NCI-H1417 treated with DMSO at 0.1 percent for 48 hours (cell line): ENCODE measurements at places on chromosomes 13 and 19.

- no peak for DNase-seq
These were observed 57.9 kb upstream of the VSTM2B start for GRCh38 chr19:29467824-29468401.

- DNase-seq: no peak
These were observed 20.3 kb upstream of the FAM124A start for GRCh38 chr13:51201886-51202285.

DNA sequence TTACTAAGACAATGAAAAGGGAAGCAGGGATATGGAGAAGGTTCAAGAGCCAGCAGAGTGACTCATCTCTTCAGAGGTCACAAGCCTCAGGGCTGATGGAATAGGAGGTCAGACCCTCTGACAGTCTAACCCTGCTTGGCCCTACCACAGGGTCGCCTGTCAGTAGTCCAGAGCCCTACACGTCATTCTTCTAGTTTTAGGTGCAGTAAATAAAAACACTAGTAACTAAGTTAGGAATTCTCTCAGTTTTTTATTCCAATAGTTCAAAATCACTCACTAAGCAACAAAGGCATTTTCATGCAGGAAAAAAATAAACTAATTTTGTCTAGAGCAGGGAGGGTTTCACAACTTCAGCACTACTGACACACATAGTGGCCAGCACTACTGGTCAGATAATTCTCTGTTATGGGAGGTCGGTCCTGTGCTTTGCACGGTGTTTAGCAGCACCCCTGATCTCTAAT lies 27.2 kb downstream of the FOXO1 start:
- DNase-seq: no peak

DNA sequence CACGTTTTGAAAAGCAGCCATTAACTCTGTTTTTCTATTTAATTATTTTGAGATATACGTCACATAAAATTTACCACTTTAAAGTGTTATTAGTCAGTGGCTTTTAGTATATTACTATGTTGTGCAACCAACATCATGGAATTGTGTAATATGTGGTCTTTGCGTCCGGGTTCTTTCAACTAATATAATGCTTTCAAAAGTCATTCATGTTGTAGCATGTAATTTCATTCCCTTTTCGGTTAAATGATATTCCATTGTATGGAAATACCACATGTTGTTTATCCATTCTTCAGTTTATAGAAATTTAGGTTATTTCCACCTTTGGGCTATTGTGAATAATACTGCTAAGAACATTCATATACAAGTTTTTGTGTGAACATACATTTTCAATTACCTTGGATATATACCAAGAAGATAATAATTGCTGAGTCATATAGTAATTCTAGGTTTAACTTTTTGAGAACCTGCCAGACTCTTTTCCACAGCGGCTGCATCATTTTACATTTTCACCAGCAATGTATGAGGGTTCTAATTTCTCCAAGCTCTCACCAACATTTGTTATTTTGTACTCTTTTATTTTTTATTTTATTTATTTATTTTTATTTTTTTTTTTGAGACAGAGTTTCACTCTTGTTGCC lies 28.1 kb upstream of the CLDN10 start:
- DNase-seq: no peak

DNA sequence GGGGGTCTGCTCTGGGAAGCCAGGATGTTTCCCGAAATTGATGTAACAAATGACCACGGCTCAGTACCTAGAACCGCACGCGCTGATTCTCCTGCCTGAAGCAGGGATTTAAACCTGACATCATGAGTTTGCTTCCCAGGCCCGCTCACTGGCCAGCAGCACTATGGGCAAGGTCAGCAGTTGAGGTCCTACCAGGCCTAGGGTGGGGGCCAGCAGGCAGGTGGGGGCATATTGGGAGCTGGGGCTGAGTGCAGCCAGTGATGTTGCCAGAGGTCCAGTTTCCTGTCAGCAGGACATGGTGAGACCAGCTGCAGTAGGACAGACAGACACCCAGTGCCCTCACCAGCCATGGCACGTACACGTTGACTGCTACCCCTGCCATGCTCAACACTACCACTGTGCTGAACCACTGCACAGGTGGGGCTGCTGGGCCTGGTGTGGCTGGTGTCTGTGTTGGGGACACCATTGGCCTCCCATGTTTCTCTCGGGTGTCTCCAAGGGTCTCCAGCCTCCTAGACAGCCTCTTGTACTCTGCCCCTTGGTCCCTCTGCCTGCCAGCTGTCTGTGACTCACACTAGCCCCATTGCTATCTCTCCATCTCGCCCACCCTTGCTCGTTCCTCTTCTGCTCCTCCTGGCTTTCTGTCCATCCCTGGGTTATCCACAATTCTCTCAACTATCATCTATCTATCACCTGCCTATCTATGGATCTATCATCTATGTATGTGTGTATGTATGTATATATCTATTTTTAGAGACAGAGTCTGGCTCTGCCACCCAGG lies 1.1 kb upstream of the C19orf85 start:
- no peak for DNase-seq

- DNase-seq: no peak
These were observed 105.3 kb downstream of the SPACA7 start for GRCh38 chr13:112481458-112481857.

GRCh38 chr19:1468274-1468820 lies 10.7 kb downstream of the C19orf25 start:
- no peak for DNase-seq

GRCh38 chr19:29873024-29873800 lies 61.4 kb downstream of the CCNE1 start:
- no peak for DNase-seq

GRCh38 chr19:49749771-49750170 lies 13.3 kb downstream of the TSKS start:
- no peak for DNase-seq

GRCh38 chr13:73018336-73018735 lies 40.5 kb upstream of the KLF5 start:
- no peak for DNase-seq

GRCh38 chr19:13576726-13577125 lies 70.4 kb upstream of the CACNA1A start:
- DNase-seq: no peak

DNA sequence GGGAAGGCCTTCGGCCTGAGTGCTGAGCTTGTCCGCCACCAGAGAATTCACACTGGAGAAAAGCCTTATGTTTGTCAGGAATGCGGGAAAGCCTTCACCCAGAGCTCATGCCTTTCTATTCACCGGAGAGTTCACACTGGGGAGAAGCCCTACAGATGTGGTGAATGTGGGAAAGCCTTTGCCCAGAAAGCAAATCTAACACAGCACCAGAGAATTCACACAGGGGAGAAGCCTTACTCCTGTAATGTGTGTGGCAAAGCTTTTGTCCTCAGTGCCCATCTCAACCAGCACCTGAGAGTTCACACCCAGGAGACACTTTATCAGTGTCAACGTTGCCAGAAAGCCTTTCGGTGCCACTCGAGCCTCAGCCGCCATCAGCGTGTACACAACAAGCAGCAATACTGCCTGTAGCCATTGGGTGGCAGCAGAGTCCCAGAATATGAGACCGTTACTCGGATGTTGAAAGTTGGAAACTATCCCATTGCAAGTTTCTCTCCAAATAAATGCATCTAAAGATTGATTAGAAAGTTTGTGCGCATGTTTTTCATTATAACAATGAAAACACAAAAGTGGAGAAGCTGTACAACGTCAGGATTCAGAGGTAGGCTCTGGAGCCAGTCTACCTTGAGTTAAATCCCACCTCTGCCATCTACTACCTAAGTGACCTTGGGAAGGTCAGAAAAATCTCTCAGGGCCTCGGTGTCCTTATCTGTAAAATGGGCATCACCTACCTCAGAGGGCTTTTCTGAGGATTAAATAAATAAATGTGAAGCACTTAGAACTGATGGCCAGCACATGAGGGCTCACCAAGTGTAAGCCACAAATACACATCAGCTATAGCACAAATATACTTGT lies 21.1 kb downstream of the ZNF473 start:
- no peak for DNase-seq

- DNase-seq: no peak
These were observed 64.0 kb downstream of the ATP11A start for GRCh38 chr13:112753833-112754232.

- no peak for DNase-seq
These were observed 144.3 kb upstream of the FREM2 start for GRCh38 chr13:38542601-38543000.

GRCh38 chr13:103299079-103299478 lies 232.9 kb upstream of the SLC10A2 start:
- DNase-seq: no peak

DNA sequence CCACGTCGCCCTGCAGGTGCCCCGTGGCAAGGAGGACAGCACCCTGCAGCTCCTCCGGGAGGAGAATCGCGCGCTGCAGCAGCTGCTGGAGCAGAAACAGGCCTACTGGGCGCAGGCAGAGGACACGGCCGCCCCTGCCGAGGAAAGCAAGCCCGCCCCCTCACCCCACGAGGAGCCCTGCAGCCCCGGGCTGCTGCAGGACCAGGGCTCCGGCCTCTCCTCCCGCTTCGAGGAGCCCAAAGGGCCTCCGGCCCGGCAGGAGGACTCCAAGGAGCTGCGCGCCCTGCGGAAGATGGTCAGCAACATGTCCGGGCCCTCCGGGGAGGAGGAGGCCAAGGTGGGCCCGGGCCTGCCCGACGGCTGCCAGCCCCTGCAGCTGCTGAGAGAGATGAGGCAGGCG lies 11.6 kb downstream of the CBY2 start:
- no peak for DNase-seq
